ENCODE measurements at places on chromosomes 12 and 14.

DNA sequence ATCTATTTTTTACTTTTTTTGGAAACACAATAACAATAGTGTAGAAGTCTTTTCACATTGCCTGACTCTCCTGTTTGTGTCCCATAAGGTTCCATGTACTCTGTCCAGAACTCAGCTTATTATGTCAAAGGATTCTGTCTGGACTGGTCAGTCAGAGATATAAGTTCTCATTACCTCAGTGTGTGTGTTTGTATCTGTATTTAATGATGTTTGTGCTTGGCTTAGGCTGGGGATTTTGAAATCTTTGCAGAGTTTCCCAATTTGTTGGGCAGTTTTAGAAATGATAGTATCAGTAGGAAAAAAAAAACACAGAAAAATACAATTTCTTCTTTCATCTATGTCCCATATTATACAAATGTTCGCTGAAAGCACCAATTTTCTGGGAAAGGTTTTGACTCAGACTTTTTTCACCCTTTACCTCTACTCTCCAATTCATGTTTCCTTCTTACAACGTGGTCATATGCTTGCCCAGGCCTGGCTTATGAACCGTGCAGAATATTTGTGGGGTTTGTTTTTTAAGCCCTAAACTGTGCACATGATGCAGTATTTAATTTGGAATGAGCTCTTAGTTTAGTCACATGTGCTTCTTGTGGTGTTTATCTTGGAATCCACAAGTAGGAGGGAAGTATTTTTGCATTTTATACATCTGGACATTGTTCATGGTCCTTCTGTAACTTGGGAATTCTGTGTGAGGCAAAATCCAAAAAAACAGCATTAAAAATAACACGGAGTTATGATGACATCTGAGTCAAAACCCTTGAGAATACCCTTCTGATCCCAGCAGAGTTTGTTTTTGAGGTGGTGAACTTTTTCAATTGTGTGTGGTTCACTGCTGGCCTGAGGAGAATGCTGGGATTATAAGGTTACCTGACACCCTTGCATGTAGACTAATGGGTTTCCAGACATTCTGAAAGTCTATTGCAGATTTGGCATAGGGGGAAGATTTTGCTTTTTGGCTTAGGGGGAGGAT, 121.2 kb downstream of the RAD51B start:
- DNase-seq, result no peak

- no peak for DNase-seq
Measured at GRCh38 chr14:103825101-103825500, 22.3 kb downstream of the PPP1R13B start.

DNA sequence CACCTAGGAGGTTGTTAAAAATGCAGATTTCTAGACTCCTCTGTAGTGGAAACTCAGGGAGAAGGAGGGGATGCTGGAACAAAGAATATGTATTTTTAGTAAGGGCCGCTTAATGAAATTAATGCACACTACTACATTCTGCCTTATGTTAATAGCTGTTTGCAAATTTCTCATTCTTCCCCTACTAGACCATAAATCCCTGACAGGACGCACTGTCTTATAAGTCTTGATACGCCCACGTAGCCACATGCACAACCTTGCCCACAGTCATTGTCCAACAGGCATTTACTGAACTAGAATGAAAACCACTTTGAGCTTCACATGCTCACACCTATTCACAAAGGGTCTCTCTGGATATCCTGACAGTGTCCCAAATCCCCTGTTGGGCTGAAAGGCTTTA, 10.5 kb downstream of the KRT2 start:
- no peak for DNase-seq

DNA sequence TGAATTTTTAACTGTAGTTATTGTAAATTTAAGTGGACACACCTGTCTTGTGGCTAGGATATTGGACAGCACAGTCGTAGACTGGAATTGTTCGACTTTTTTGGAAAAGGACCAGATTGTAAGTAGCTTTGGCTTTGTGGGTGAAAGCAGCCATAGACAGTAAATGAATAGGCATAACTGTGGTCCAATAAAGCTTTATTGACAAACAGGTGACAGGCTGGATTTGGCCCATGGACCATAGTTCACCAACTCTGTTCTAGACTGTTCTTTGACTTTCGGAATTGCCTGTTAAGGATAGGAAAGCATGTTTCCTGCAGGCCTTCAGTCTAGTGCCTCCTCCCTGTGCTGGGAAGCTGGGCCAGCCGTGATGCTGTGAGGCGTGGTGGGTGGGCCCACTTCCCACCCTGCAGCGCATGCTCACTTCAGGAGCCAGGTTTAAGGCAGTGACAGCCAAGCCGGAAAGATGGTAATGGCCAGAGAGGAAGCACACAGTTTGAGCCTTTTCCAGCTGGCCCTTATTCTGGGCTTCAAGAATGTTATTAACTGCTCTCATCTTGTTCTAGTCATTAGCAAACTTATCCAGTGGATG, 51.8 kb downstream of the PPP2R5C start:
- DNase-seq, result no peak

- DNase-seq, result no peak
Measured at GRCh38 chr14:100609941-100610391, 22.7 kb upstream of the BEGAIN start.

GRCh38 chr14:74531467-74531866, 37.9 kb downstream of the ISCA2 start:
- no peak for DNase-seq

DNA sequence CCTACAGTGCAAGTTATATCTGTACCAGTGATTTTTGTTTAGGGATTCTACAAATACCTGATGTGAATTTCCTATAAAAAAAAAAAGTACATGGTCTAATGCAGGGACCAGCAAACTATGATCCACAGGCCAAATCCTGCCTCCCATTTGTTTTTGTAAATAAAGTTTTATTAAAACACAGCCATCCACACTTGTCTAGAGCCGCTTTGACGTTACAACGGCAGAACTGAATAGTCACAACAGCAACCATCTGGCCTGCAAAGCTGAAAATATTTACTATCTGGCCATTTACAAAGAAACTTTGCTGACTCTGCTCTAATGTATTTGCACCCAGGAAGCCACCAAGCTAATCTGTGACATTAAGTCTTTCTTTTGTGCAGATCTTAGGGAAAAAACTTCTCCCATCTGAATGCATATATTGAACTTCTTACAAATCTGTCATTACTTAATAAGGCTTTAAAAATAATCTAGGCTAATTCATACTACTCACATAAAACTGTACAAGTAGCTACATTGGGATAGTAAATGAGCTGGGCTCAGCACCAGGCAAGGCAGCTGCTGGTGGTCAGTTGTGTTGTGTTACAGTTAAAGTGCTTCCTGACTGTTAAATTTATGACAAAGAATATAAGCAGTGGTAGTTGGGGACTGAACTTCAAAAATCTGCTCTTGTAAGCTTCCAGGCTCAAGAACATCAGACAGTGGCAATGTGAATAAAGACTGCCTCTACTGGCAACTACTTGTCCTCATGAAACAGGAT, 303.3 kb downstream of the MED13L start:
- DNase-seq, result no peak

DNA sequence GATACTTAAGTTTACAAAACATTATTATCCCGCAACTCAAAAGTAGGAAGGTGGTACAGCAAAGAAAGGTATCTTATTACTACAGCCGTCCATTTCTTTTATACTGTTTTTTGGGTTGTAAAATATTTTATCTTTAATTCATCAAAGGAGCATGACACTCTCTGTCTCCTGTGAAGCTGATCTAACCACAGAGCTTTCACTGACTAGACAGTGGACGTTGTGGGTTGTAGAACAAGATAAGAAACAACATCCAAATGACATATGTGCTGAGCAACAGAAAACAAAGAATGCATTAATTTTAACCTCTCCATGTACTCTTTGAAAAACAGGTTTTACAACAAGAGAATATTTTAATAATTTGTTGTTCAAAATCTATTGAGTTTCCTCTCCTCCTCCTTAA, 195.9 kb upstream of the FBXO33 start:
- no peak for DNase-seq

DNA sequence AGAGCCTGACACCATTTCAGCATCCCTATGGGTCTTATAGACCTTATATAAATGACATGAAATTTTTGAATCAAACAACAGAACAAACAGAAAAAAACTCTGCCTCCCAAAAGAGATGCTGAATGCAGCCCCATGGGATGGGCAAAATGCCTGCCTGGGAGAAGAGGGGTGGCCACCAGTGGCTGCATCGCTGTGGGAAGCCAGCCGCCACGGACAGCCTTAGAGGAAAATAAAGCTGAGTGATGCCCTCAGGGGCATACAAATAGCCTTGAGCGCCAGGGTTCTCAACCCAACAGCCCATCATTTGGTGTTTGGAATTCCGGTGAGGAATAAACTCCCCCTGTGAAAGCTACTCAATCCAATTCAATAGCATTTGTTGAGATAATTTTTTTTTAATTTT, 22.9 kb downstream of the SYNE3 start:
- no peak for DNase-seq

DNA sequence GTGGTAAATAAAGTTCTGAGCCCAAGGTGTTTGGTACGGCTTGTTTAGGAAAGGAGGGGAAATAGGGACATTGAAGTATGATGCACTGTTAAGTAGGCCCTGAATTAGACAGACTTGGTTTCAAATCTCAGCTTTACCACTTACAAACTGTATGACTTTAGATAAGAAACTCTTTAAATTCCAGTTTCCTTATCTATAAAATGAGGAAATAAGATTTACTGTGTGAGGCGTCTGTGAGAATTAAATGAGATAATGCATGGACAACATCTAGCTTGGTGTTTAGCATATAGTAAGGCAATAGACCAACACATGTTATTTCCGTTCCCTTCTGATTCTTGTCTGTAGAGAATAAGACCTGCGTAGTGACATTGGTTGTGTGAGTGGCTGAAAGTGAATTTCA, 7.0 kb downstream of the NCKAP1L start:
- DNase-seq, result no peak

- DNase-seq, result no peak
Measured at GRCh38 chr14:77416836-77417235, 6.5 kb downstream of the NOXRED1 start.

- no peak for DNase-seq
Measured at GRCh38 chr12:95857156-95857555, 1.6 kb upstream of the SNRPF start.

GRCh38 chr12:44711736-44712135, 164.4 kb downstream of the NELL2 start:
- DNase-seq, result no peak

DNA sequence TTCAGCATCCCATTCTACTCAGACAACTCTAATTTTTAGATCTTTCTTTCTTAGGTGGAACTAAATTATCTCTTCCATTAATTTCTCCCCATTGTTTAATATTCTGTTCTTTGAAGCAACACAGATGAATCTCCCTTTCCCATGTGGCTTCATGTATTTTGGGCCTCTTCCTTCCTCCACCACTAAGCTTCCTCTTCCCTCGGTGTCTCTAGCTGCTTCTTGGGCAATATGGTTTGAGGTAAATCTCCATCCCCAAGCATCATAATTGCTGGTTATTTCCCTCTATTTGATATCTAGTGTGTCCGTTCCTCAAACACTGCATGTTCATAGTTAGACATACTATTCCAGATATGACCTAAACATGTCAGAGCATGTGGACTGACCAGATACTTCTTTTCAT, 119.2 kb downstream of the PELI2 start:
- no peak for DNase-seq

DNA sequence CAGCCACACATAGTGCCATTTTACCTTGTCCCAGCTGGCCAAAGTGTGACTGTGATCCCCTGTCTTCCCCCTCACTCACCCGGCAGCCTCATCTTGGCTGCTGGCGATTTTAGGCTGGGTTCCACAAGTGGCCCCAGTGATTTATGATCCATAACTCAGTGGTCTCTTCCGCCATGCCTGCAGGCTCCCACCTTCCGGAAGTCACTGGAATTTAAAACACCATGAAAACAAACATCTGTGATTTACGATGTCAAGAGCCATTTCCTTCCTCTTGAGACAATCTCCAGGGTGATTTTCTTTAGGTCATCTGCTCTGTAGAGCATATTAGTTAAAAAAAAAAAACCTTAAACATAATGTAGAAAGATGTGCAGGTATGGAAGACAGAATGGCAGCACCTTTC, 282.3 kb downstream of the CACNA1C start:
- no peak for DNase-seq

DNA sequence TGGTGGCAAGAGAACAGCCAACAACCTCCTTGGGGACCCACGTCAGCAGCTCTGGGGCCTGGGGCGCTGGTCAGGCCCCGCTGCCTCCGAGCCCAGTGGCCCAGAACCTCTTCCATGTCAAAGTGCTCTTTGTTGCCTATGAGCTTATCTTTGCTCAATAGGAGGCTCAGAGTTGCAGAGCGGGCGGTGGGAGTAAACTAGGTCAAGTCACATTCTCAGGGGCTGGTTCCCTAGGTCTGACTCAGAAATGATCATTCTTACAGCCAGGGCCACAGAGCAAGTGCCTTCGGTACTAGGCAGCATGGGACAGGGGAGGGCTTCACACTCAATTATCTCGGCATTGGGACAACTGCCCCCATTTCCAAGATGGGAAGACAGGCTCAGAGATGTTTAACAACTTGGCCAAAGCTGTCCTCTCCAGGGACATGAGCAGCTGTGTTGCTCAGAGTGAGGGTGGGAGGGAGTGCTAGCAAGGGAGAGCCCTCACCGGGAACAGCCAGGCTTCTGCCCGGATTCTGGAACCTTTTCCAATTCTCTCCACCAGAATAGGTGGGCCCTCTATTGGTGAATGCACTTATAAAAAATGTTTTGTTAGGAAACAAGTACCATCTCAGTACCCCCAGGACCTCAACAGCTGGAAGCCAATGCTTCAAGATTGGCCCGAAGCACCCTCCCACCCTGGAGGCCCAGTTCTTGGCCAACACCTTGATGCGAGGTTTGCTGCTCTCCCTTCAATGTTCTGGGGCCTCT, 11.9 kb downstream of the SLC25A29 start:
- no peak for DNase-seq

- no peak for DNase-seq
Measured at GRCh38 chr14:55731881-55732498, 152.0 kb downstream of the KTN1 start.

DNA sequence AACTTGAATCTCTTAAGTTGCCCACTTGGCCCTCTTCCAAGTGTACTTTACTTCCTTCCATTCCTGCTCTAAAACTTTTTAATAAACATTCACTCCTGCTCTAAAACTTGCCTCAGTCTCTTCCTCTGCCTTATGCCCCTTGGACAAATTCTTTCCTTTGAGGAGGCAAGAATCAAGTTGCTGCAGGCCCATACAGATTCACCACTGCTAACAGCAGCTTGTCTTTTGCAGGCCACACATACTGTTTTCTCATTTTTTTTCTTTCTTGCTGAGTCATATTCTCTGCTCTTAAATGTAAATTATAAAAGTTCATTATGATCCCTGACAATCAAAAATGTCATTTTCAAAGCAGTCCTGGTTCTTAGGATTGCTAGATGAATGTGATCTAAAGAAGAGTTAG, 1820.8 kb upstream of the FLRT2 start:
- no peak for DNase-seq

- DNase-seq, result no peak
Measured at GRCh38 chr12:92556141-92556540, 146.6 kb upstream of the PLEKHG7 start.

Measured in stimulated activated CD4-positive, alpha-beta T cell treated with anti-CD3 and anti-CD28 coated beads, TNF-alpha, amount 100 ng/mL, for 1 hour (primary cell).